Activated CD4-positive, CD25-positive, alpha-beta regulatory T cell (primary cell): ENCODE measurements at places on chromosomes 1 and 21.

DNA sequence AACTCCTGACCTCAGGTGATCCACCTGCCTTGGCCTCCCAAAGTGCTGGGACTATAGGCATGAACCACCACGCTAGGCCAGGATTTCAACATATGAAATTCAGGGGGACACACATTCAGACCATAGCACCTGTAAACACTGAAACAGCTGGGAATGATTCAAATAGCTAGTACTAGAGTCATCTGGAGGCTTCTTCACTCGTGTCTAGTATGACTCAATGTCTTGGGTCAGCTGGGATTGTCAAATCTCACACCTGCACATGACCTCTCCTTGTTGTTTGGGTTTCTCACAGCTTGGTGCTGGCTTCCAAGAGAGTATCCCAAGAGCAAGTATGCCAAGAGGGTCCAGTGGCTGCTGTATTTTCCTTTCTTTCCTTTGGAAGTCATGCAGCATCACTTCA, 75.1 kb downstream of the PGM1 start:
- DNase-seq = no peak

- DNase-seq = no peak
Observed at GRCh38 chr21:45327441-45328197, 39.9 kb upstream of the POFUT2 start.

DNA sequence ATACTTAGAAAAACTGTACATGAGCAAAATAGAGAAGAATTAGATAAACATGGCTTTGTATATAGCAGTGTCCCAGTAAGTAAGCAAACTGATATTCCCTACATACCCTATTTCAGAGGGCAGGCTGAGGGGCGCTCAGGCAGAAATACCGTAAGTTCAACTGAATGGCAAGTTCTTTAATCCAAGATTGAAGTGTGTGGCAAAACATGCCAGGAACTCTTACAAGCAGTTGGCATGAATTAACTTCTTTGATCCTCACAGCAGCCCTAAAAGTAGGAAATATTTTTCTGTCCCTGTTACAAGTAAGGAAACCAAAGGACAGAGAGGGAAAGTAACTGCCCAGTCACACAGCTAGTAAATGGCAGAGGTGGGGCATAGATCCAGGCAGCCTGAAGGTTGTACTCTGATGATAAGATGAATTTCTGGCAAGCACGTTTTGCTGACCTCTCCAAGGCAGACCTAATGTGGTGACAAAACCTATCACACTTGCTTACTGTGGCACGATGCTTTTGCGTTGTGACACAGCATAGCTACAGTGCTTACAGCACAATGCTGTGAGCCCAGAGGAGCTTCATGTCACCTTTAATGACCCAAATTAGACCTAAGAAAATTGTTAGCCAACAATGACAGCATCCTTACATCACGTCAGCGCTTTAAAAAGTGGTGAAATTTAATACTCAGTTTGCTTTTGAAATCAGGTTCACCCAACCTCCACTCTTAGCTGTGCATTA, 35.0 kb upstream of the THEM4 start:
- DNase-seq = no peak

- no peak for DNase-seq
Observed at GRCh38 chr1:93506126-93506525, 58.2 kb downstream of the FNBP1L start.

GRCh38 chr1:69076631-69077030, 491.1 kb upstream of the LRRC7 start:
- no peak for DNase-seq

DNA sequence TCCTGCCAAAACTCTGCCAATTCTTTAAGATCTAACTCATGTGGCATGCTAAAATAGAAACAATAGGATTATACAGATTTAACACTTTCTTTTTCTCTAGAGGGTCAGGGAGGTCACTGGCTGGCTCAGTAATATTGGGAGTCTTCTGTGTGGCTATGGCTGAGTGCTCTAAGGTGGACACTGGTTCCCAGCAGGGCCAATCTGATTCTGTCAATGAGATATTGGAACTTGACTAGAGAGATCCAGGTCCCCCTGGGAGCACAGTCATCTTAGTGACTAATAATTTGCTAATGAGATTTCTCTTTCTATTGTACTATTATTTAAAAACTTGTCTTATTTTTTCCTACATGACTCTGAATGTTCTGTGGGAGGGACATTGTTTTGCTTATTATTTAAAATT, 69.1 kb upstream of the ZP4 start:
- DNase-seq = no peak

GRCh38 chr1:211009944-211010343, 124.0 kb downstream of the KCNH1 start:
- no peak for DNase-seq

DNA sequence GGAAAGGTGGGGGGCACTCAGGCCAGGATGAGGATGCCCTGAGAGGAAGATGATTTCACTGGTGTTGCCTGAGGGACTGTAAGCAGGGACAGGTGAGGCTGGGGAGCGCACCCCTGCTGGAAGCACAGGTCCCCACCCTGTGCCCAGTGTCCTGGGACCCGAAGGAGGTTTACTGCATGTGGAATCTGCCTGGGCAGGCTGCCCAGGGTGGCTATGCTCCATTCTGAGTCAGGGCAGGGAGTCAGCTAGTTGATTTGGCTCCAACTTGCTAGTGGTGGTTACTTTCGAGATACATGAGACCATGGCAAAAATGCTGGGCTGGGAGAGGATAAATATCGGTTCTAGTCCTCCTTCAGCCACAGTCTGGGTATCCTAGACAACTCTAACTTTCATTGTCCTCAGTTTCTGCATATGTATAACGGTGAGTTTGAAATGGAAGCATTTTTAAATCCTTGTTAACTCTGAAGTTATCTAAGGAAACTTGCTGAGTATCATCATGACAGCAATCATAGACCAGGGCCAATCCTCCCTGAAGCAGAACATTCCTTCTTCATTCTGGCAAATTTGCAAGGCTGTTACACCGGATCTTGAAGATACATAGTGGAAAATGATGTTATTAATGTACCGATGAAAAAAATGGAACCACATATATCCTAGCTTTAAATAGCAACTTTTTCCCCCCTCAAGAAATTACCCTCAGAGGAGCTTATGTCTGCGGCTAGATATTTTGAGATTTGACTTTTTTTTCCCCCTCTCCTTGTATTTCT, 7.7 kb downstream of the TLR5 start:
- no peak for DNase-seq

DNA sequence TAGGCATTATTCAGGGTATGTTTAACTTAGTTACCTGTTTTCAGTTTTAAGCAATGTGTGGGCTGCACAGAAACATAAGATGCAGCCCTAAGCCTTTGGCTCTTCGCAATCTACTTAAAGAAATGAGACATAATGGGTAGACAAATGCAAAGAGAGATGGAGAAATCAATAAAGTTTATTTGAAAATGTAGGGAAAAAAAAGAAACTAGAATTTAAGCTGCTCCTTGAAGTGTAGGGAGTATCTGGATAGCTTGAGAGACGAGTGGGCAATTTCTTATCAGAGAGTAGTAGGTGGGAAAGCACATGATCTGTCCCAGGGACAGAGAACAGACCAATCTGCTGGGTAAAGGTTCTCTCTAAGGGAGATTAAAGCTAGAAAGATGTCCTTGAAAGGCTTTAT, 8.9 kb downstream of the WNT2B start:
- DNase-seq = no peak

DNA sequence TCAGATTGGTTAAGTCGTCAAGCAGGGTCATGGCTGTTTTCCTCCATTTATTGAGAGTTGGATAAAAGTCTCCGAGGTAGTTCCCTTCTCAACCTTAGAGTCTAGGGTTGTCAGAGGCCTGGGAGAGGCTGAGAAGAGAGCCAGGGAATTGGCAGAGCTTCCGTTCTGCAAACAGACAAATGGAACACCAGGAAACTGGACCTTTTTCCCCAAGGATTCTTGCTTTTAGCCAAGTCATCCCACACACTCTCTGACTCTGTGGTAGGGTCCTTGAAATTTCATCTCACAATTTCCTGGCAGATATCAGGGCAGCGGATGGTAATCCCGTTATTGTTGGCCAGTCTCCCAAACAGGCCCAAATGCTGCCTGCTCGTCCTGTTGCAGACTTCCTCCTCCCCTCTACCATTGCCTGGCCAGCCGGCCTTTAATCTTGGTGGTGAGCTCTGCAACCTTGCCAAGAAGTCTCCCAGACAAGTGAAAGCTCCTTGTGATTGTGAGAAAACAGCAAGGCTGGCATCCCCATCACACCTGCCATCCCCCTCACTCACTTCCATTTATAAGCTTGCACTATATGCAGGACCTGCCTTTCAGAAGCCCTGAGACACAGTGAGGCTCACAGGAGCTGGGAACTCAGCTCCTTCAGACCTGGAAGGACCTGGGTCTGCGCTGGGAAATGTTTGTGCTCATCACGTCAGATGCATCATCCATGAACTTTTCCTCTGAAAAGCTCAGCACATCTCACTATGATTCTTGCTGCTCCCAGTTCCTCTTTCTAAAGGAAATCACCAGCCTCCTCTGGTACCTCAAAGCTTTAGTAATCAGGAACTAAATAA, 13.7 kb upstream of the SRP9 start:
- no peak for DNase-seq
